ENCODE measurements at places on chromosomes 16 and 17. TPM values are rescaled to one million over a fixed set of nuclear protein-coding genes. Genes with fewer than 3 reads are reported as not detected.

INCA1 gene
- not detected for total RNA-seq

CACNG4 gene
- total RNA-seq: 2.4 TPM

PYY gene
- total RNA-seq: not detected

SLC47A2 gene
- total RNA-seq: 0.17 TPM

Measured in PC-3 (cell line).